ENCODE measurements at places on chromosomes 1 and 21.

GRCh38 chr21:35611708-35612132 is 448.6 kb downstream of the SETD4 start:
- no peak for DNase-seq

DNA sequence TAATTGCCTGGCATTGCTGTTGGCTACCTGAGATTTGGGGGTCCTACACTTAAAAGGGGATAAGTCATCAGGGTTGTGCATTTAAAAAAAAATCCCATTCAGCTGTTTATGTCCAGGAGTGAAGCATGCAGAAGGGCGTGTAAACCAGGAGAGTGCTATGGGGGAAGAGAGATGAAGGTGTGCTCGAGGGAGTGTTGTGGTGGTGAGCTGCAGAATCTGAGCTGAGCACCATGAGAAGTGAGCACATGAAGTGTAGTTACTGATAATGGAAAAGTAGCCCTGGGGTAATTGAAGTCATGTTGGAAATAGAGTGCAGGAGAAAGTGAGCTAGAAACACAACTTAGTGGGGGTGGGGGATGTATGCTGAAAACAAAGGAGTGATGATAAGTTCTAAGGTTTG is 705 bp downstream of the FCRL1 start:
- no peak for DNase-seq

DNA sequence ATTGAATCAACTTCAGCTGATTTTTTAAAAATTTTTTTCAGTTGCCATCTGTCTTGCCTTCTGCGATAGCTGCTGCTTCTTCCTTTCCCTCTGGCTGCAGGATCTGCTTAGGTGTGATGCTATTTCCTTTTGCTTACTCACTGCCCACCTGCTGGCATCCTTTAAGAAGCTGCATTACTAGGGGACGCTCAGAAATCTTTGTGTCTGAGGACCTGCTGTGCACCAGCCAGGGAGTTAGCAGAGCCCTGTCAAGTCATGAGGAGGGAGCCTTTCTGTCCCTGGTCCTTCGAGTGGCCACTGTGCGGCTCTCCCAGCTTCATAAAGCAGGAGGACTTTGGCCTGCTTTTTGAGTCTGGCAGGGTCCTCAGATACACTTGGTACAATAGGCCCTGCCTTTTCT is 327.8 kb downstream of the USH2A start:
- no peak for DNase-seq

DNA sequence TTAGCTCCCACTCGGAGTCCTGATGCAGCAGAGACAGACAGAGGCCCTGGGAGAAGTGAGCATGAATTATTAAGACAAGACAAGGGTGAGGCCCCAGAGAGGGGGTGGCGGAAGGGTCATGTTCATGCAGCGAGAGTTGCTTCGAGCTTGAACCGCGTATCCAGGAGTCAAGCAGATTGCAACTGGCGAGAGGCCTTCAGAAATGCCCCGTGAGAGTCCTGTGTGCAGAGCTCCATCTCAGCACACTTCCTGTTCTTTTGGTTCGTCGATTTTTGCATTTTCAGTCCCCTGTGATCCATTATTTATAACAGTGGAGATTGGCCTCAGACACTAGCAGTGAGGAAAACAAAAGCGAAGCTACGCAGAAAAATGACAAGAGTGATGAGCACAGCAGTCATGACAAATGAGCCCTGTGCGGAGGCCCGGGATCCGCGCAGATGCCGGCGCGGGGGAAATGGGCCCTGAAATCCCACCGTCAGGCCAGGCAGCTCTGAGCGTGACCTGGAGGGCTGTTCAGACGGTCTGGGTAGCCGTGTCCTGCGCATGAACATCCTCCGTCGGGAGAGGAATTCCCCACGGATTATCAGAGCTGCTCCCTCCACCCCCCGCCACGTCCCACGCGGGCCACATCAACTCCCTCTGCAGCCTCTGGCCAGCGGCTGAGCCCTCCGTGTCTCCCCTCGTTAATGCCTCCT is 15.0 kb downstream of the PDE9A start:
- DNase-seq: no peak

DNA sequence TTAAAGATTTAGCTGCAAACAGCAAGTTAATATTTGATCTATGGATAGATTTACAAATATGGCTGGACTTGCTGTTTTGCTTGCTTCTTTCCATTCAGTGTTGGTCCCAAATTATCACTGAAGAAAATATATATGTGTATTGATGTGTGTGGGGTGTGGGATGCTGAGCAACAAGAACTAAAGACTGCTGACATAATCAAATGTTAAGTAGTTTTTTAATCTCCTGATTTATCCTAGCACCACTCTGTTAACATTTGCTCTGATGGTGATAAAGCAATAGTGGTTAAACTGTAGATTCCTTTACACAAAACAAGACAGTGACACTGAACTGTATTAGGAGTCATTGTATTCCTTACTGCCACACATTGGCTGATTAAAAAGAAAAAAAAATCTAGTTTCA is 1023.5 kb upstream of the B3GALT2 start:
- DNase-seq: no peak

- DNase-seq: no peak
These were observed 55.8 kb downstream of the SLC45A1 start for GRCh38 chr1:8373581-8374241.

- DNase-seq: no peak
These were observed 13.8 kb upstream of the ATP1A1 start for GRCh38 chr1:116359060-116359830.

- no peak for DNase-seq
These were observed 137.5 kb downstream of the HS2ST1 start for GRCh38 chr1:87051965-87052364.

- DNase-seq: no peak
These were observed 53.0 kb downstream of the VANGL1 start for GRCh38 chr1:115694805-115695204.

GRCh38 chr1:158126425-158126824 is 54.3 kb upstream of the CD1D start:
- no peak for DNase-seq
